Suppressor macrophage (primary cell): ENCODE measurements at places on chromosomes 16 and 17.
A peak's percentile ranks its signal among the peaks of the same experiment; 100 is the strongest.

GRCh38 chr17:56325313-56326000 lies 172.2 kb downstream of the ANKFN1 start:
- DNase-seq = no peak

GRCh38 chr16:353404-354290 lies 1.1 kb upstream of the AXIN1 start:
- DNase-seq = no peak

DNA sequence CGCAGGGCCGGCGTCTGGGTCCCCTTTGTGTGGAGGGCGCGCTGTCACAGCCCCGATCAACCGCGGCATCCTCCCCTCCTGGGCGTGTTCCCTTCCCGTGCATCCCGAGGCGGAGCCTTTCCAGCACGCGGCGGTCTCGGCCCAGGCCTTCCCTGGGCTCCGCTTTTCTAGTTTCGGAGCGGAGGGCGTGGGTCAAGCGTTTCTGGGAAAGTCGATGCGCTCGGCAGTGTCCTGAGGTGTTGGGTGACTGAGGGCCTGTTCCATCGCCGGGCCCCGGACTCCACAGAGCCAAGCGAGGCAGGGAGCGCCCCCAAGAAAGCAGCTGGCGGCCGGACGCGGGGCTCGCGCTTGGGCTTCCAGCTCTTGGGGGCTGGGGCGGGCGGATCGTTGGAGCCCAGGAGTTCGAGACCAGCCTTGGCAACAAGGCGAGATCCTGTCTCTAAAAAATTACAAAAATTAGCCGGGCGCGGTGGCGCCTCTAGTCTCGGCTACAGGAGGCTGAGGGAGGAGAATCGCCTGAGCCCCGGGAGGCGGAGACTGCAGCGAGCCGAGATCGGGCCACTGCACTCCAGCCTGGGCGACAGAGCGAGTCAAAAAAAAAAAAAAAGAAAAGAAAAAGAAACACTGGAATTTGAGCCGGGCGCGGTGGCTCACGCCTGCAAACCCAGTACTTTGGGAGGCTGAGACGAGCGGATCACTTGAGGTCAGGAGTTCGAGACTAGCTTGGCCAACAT lies 806 bp downstream of the IFT140 start:
- DNase-seq = no peak

DNA sequence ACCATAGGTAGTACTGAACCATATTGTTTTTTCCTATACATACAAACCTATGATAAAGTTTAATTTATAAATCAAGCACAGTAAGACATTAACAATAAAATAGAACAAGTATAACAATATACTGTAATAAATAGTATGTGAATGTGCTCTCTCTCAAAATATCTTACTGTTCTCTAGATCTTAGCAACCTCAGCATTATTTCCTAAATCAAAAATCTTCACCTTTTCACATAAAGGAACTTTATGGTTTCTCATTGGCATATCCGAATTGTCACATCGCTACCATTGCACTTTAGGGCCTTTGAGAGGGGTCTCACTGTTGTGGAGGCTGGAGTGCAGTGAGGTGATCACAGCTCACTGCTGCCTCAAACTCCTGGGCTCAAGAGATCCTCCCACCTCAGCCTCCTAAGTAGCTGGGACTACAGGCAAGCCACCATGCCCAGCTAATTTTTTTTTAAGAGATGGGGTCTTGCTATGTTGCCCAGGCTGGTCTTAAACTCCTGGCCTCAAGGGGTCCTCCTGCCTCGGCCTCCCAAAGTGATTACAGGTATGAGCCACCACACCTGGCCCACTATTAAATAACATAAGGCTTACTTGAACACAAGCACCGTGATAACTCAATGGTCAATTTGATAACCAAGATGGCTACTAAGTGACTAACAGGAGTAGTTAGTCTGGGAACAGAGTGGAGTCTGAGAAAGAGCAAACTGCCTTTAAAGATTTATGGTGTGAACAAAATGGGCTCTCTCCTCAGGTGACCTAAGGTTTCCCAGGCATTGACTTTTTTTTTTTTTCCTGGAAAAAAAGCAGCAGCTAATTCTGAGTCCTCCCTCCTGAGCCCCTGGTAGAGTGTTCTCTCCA lies 2.9 kb upstream of the TMEM97 start:
- DNase-seq = no peak

- DNase-seq = no peak
Measured at GRCh38 chr16:64162613-64163375, 959.1 kb downstream of the CDH11 start.

- peak; percentile 21 for DNase-seq
Measured at GRCh38 chr17:58873926-58874325, 118.3 kb downstream of the PPM1E start.

GRCh38 chr16:56203052-56203451 lies 11.8 kb downstream of the GNAO1 start:
- peak; percentile 74 for DNase-seq

GRCh38 chr17:59479141-59479540 lies 86.3 kb upstream of the DHX40 start:
- DNase-seq = no peak

- DNase-seq = no peak
Measured at GRCh38 chr16:69616082-69616481, 50.3 kb downstream of the NFAT5 start.

DNA sequence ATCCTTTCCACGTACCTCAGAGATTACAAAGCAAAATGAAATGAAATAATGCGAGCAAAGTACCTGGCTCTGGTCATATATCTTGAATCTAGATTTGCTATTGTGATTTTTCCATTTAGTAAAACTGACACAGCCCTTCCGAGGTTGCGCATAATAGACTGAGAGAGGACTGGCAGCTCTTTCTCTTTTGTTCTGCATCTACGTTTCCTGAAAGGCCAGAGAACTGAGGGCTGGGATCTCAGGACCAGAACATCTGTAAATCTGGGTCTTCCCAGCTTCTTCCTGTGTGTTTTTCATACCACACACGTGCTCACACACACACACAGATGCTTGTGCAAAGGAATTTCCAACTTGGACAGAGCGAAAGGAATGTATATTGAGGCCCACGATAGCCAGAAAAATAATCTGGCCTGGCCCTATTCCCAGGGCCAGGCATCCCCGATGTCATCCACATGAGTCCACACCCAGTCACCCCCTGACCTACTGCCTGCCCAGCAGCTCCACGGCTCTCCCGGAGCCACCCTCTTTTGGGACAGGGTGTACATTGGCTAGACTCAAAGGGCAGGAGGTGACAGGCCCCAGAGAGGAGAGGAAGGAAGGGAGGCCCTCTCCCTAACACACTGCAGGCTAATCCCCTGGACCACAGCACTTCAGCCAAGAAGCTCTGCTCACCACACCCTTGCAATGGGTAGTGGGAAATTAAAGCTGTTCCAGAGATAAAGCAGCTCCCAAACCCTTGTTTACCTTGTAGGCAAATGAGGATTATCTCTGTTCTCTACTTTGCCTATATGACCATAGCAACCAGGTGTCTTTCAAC lies 41.8 kb downstream of the NOL11 start:
- DNase-seq = no peak

GRCh38 chr16:27993587-27993986 lies 69.9 kb downstream of the GSG1L start:
- DNase-seq = no peak

GRCh38 chr16:57960310-57960709 lies 10.6 kb downstream of the CNGB1 start:
- no peak for DNase-seq

- DNase-seq = peak; percentile 24
Measured at GRCh38 chr16:12896562-12896961, 4.8 kb upstream of the SHISA9 start.

DNA sequence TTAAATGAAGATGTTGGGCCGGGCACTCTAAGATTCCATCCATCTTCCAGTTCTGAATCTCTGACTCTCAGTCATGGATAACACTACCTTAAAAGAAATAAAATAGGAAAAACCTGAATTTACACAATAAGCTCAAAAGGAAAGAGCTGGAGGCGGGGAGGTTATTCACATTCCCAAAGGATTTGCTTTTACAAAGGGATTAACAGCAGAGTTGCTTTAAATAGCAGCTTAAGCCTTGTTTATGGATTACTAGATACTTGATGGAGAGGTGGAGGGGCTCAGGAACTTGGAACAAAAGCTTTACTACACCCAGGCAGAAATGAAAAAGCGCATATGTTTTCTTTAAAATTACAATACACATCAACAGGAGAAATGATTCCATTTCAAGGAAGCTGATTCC lies 84.5 kb downstream of the XYLT1 start:
- DNase-seq = no peak

- no peak for DNase-seq
Measured at GRCh38 chr16:74438492-74438979, 17.3 kb upstream of the CLEC18B start.

- peak; percentile 13 for DNase-seq
Measured at GRCh38 chr16:68539711-68540239, 684 bp downstream of the ZFP90 start.

DNA sequence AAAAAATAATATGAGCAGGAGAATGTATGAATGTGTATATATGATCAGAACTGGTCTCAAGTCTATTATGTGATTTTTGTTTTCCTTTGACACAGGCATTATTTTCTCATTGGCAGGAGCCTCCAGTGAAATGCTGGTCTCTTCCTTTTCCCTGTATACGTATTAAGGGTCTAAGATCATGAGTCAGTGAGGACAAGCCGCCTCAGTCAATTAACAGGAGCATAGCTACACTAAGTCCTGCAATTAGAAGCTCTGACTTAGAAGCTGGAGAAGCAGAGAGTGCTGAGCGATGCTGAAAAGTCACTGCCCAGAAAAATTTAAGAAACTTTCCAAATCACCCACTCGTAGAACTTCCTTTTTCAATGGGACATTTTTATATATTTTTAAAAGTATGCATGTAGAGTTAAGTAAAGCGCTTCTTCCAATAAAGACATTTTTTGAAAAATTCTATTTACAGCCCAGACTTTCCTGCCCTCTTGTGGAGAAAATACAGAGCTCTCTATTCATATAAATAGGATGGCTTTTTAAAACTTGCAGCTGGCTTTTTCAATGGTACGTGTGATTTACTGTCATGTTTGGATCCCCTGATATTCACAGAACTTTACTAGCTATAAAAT lies 70.2 kb upstream of the PSMD7 start:
- DNase-seq = no peak

GRCh38 chr17:47368262-47368661 lies 44.5 kb downstream of the EFCAB13 start:
- DNase-seq = no peak

- no peak for DNase-seq
Measured at GRCh38 chr17:29820425-29820824, 109.6 kb downstream of the SSH2 start.

- peak; percentile 79 for DNase-seq
Measured at GRCh38 chr17:76726776-76727718, at the start of gene METTL23. TSS of gene METTL23 (plus strand) at chr17:76726839. CDS start at chr17:76729711, 2,872 bp downstream.

DNA sequence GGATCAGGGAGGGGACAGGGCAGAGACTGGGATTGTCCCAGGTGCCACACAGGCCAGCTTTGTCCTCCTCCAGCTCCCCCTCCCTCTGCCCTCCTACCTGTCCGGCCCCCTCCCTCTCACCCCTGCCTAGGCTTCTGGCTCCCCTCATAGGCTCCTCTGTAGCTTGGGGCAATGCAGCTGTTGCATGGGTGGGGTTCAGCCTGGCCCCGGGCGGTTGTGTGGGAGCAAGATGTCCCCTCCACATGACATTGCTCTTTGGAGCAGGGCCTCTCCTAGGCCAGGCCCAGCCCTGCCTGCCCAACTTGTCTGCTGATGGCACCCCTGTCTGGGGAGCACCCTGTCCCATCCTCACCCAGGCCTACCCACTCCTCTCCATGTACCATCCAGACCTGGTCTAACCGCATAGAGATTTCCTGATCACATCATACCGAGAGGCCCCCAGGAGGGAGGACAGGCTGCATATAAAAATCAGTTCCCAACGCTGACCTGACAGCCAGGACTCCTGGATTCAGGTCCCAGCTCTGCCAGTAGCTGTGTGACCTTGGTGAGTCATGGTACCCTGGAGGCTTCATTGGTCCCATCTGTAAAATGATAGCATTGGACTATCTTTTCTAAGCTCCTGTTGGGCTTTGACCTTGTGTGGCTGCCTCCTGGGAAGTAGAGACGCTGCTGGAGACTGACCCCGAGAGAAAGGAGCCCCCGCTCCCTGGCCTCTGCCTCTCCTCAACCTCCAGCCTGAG lies 48.8 kb upstream of the DLX4 start:
- no peak for DNase-seq

GRCh38 chr16:30780021-30780420 lies 7.0 kb downstream of the ZNF629 start:
- no peak for DNase-seq

DNA sequence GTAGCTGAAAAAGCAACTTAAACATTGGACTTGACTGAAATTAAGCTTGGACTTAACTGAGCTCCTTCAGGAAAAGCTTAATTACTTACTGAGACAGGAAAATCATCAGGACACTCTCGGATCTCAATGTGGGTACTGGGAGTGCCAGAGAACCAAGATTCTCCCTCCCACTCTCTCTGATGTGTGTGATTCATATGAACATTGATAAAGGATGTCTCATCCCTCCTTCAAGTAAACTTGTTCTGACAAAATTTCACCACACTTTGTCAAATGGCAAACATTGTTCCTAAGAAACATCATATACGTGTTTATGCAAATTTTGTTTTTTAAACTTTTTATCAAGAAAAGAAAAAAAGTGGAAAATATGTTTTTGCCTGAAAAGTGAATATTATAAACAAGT lies 4.1 kb upstream of the SLFN5 start:
- DNase-seq = no peak

- DNase-seq = no peak
Measured at GRCh38 chr16:6852643-6853225, 479.9 kb upstream of the RBFOX1 start.

- no peak for DNase-seq
Measured at GRCh38 chr16:1095450-1096168, 435 bp downstream of the C1QTNF8 start.

DNA sequence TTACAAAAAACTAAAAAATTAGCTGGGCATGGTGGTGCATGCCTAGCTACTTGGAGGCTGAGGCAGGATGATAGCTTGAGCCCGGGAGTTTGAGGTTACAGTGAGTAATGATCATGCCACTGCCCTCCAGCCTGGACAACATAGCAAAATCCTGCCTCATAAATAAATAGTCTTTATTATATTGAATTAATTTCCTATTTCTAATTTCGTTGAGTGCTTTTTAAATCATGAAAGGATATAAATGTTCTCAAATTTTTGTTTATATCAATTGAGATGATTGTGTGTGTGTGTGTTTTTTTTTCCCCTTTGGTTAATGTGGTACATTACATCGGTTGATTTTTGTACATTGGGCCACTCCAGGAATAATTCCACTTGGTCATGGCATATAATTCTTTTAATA lies 32.0 kb upstream of the AQP8 start:
- DNase-seq = no peak
